GM13977 (cell line): ENCODE measurements at places on chromosomes 2 and 18.

DNA sequence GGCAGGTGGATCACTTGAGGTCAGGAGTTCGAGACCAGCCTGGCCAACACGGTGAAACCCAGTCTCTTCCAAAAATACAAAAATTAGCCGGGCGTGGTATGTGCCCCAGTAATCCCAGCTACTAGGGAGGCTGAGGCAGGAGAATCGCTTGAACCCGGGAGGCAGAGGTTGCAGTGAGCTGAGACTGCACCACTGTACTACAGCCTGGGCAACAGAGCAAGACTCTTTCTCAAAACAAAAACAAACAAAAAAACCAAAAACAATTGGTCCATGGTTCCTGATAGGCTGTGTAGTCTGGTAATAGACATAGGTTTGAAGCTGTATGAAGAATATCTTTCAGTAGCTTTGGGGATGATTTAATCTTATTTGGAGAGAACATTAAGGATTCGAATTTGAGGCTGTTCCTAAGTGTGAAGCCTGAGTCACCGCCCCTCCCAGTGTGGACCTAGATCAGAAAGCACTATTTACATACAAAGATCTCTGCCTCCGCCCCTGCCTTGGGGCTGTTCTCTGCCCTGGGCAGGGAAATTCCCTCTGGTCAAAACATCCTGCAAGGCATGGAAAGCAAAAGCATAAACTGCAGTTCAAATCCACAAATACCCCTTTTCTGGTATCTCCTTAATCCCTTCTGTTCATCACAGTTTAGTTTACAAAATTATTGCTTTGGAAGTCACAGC, 52.8 kb upstream of the PMAIP1 start:
- peak; percentile 80 for DNase-seq

DNA sequence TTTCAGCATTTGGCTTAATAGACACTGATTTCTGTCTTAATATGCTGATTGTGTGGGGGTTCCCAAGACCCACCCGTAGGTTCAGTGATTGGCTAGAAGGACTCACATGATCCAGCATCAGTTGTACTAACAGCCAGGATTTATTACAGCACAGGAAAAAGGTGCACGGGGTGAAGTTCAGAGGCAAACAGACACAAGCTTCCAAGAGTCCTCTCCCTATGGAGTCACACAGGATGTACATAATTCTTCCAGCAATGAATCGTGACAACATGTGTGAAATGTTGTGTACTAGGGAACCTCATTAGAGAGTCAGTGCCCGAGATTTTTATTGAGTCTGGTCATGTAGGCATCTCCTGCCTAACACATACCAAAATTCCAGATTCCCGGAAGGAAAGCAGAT, 52.8 kb downstream of the GALNT1 start:
- no peak for DNase-seq

GRCh38 chr2:112701052-112701451, 19.8 kb upstream of the NT5DC4 start:
- no peak for DNase-seq

DNA sequence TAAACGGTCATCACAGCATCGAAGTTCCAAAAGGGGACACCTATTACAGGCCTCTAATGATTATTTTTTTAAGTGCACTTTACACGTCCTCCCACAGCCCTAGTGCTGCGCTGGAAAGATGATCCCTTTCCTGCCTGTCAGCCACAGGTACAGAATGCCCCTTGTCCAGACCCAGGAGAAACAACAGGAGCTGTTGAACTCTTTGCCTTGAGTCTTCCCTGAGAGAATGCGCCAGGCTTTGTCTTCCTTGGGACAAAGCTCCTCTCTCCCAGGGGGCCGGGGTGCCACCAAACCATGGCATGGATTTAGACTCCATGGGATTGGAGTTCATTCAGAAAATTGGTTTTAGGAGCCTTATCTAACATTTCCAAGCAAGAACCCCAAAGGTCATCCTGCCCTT, 319.0 kb upstream of the SOX11 start:
- DNase-seq, result no peak

DNA sequence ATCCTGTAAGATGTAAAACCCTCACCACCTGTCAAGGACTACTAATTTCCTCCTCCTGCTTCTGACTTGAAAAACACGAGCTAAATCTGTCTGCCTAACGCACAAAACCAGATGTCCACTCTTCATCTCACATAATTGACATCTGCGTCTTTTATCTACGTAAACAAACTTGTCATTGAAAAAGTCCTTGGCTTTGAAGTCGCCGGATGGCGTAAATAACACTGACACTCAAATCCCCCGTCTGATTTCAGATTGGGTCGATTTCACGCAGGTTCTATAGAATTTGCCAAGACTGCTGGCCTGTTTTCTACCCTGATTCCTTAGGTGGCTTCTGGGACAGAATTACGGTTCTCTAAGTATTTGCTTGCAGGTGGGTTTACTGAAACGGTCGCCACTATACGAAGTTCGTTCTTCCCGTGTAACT, 539 bp upstream of the MOB4 start:
- no peak for DNase-seq

- DNase-seq, result peak; percentile 64
Observed at GRCh38 chr2:25817630-25818029, 60.7 kb downstream of the ASXL2 start.

DNA sequence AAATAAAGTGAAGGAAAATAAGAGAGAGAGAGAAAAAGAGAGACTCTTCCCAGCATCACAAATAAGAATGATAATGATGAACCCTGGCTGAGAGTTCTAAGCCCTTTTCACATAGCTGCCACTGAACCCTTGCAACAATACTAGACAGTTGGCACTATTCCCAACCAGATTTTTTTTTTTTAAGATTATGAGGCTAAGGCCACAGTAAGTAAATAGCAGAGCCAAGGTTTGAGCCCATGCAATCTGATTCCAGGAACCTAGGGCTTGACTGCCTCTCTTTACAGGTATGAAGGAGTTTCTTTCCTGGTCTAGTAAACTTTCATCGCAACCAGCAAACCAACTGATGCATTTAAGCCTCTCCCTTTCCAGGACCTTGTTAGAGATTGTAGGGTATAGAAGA, 424.6 kb downstream of the NCKAP5 start:
- no peak for DNase-seq

GRCh38 chr2:219041252-219041651, at the start of gene CFAP65:
CFAP65 (minus strand) TSS chr2:219041516; CDS start chr2:219039048, 2,468 bp downstream.
- DNase-seq, result peak; percentile 55

DNA sequence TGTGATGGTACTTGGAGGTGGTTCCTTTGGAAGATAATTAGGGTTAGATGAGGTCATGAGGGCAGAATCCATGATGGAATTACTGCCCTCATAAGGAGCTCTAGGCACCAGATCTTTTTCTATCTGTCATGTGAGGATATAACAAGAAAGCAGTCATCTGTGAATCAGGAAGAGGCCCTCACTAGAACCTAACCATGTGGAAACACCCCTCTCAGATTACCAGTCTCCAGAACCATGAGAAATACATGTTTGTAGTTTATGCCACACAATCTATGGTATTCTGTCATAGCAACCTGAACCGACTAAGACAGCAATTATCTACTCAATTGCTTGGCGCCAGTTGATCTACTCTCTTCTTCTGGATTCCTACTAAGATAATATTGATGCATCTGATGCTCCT, 2.4 kb upstream of the SERPINB10 start:
- no peak for DNase-seq
